ENCODE measurements at places on chromosomes 7 and 10.
A peak's percentile ranks its signal among the peaks of the same experiment; 100 is the strongest.

DNA sequence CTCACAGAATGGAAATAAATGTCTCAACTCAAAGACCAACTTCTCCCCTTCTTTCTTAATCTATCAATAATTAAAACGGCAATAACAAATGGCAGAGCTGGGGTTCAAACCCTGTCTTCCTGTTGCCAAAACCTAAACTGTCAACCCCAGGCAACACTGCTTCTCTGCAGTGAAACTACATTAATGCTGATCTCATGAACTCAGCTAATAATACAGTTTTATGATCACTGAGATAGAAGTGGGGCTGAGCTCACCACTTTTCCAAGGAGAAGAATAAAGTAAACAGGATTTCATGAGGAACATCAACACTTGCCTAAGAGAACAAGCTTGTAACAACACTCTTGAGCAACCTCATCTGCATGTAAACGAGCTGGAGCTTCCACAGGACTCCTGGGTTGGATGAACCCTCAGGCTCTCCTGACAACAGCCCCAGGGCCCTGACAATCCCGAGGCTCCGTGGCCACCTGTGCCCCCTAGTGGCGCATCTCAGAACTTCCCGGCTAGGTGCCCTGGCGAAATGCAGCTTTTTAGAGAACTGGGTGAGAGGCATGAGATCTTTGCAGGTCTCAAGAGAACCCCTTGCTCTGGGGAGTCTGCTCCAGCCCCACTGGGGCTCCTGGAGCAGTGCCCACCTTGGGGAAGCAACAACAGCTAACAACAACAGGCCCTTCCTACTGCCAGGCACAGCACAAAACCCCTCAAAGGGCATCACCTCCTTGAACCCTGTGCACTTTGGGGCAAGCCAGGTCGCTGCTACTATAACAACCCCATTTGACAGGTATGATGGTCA, 169.3 kb downstream of the SH3PXD2A start:
- DNase-seq: peak; percentile 76

DNA sequence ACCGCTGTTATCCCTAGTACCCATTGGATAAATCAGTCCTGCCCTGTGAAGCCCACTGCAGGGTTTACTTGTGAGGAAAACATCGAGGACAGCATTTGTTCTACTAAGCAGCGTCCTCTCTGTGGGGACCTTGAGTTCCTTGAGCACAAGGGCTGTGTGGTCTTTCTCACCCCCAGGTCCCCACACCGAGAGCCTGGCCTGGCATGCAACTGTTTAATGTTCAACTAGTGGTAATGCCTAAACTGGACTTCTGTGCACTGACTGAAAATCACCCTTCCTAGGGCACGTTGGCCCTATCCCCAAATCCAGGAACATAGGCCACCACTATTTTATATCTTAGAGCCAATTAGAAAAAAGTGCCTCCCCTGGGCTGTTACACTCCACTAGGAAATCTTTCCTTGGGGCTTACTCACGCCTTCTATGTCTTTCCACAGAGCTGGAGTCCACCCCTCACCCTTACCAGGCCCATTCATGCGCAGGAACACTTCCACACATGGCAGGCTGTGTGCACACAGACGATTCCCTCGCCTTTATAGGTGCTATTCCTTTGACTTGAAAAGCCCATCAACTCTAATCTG, 1.7 kb upstream of the TMEM213 start:
- DNase-seq: no peak

DNA sequence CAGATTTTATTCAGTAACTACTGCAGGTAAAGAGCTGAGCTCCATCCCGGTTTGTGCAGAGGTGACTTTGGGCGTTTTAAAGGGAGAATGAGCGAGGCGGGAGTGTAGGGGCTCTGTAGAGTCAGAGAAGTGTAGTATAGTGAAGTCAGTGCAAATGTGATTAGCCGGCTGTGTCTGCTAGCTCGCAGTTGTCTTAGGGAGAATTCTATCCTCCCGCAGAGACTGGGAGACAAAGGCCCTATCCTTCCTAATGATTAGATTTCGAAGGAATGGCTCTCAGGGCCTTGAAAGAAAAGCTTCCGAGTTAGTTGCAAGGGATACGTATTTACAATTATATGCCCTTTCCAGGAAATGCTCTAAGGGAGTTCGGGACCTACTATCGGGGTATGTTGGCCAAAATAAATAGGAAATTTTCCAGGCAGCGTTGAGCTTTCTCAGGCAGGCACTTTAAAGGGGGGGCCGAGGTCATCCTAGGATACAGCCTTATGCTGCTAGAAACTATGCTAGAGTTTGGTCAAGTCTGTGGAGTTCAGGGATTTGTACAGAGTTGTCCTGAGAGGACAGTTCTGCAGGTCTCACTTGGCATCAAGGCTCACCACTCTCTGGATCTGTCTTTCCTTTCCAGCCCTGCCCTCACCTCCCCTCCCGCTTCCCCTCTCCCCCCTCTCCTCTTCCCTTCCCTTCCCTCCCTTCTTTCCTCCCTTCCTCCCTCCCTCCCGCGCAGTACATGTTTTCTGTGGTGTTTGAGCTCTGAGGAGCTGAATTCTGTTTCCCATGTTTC, 825 bp downstream of the MRPL32 start:
- no peak for DNase-seq

DNA sequence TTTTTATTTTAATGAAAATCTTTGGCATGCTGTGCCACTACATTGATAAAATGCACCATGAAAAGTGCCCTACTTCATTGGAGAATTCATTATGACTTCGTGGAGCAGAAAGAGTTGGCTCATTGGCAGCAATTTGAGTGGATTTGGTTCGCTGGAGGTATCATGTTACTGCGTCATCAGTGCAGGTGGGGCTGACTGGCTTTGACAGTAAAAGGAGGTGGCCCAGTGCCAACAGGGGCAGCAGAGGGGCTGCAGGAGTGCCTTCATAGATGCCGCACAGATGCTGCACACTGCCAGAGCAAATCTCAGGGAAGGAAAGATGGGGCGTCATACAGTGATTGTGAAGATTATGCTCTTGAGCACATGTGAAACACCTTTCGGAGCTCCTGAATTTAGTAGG, 22.2 kb downstream of the FZD1 start:
- DNase-seq: no peak

- DNase-seq: peak; percentile 84
Measured at GRCh38 chr7:129780257-129780973, 168.9 kb downstream of the NRF1 start.

DNA sequence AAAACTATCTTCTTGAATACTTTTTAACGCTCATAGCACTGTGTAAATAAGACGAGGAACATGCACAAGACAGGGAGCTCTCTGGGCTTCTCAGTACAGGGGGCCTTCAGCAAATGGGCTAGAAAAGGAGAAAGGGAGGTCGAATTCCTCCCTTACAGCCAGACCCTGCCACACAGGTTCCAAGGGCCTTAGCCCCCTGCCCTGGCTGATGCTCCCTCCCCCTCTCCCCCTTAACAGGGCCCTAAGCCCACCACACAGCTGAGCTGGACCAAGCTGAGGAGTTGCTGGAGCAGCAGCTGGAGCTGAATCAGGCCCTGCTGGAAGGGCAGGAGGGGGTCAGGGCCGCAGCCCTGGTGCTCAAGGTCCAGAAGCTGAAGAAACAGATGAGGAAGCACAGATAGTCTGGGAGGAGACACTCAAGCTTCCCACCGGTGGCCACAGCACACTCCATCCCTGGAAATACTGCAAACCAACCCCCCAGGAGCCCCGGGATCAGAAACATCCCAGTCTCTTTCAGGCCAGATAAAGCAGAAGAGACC, 153.9 kb downstream of the SNX13 start:
- DNase-seq: no peak

GRCh38 chr7:139492293-139492692, 8.8 kb upstream of the KLRG2 start:
- no peak for DNase-seq
